ENCODE measurements at places on chromosomes 2 and 18. TPM values are rescaled to one million over a fixed set of nuclear protein-coding genes. Genes with fewer than 3 reads are reported as not detected.

- no peak for DNase-seq
Observed at GRCh38 chr2:127608061-127609030, 37.6 kb upstream of the GPR17 start.

GRCh38 chr18:10085416-10085815 is 171.6 kb downstream of the VAPA start:
- no peak for DNase-seq

- DNase-seq: no peak
Observed at GRCh38 chr2:226426292-226426736, 373.3 kb downstream of the IRS1 start.

GRCh38 chr18:75111760-75112159 is 97.2 kb downstream of the PTGR3 start:
- no peak for DNase-seq

DNA sequence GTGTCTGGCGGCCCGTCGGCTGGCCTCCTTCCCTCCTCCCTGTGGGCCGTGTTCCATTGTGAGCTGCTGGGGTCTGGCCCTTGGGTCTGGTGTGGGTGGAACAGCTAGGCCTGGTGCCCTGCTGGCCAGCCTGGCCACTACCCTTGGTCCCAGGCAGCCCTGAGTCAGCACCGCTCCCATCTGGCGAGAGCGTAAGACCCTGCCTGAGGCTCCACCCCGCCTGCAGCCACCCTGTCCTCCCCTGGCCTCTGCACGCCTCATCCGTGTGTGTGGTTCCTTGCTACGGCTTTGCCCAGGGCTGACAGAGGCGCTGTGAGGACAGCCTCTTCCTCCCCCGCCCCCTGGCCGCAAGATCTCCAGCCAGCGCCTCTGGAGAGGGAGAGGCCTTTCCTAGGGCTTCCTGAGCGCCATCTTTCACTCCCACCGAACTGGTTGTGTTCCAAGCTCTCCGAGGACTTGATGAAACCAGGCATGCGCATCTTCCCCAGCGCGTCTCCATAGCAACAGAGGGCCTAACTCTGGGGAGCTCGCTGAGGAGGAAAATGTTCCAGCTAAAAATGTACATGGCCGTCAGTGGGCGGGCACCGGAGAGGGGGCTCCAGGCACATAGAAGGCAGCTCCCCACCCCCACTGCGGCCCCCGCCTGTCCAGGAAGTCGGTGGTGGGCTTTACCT is 83.0 kb downstream of the STPG4 start:
- DNase-seq: no peak

DNA sequence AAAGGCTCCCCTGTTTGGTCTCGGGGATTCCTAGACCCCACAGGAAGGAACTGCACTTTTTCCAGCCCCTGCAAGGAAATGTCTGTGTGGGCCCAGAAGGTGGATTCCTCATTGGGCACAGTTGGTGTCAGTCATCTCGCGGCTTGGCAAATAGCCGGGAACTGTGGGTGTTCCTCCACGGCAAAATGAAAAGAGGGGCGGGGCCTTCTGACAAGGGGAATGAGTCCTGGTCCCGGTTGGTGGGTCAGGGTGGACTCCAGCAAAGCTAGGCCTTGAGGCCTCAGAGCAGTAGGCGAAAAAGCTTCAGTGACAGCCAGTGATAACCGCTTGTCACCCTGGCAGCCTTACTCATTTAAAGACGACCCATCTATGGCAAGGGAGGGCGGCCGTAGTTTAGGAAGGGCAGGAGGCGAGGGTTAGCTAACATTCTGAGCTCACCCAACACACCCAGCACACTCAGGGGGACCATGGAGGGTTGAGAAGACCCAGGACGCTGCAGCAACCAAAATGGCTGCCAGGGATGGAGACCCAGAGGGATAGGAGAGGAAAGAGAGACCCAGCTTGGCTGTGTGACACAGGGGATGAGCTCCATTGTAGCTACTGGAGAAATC is 16.5 kb downstream of the SLC4A3 start:
- no peak for DNase-seq

- no peak for DNase-seq
Observed at GRCh38 chr2:26480566-26481423, 2.9 kb upstream of the OTOF start.

DNA sequence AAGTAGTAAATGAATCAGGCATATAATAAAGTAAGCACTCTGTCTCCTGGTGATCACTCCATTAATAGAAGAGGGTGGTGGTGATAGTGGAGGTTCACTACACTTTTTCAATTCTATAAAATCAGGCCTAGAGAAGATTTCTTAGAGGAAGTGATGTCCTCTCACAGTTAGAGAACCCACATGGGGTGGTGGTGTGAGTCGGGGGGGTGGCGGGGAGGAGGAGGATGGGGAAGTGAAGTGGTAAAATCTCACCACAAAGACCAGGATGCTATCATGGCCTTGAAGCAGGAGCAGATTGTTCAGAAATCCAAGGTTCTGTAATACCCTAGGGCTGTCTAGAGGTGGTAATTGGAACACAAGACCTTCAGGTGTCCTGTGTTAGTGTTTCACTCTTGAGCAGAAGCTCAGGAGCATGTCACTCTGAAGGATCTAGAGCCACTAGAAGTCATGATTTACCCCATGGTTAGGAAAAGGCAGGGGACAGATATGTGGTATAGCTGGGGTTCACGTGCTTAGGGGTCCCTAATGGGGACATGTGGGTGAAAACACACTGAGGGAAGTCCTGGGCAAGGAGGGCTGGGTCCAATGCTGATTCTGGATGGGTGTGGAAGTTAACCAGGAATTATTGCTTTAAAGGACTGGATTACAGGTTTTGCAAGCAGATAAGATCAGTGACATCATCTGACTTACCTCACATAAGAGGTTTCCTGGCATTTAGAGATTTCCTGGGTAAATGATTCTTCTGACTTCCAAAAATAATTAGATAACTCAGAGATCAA is 31.0 kb downstream of the RNF125 start:
- DNase-seq: peak; percentile 92

GRCh38 chr2:120820263-120820952 is 84.7 kb downstream of the GLI2 start:
- DNase-seq: no peak

GRCh38 chr18:24735624-24736231 is 275.3 kb downstream of the HRH4 start:
- peak; percentile 14 for DNase-seq

DNA sequence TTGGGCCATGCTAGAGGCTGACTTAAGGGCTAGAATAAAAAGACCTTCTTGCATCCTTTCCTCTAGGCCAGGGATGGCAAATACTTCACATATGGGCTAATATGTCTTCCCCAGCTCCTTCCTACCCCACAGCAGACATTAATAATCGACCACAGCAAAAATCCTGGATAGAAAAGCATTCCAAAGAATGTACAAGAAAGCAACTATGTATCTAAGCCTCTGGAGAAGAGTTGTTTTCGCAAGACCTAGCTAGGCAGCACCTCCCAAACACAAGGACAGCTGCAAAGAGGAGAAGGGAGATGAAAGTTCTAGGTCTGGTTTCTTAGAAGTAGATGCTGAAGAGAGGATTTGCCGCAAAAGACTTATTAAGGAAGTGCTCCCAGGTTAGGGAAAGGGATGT is 372.6 kb downstream of the SLC4A3 start:
- DNase-seq: no peak

COMMD1 gene
- total RNA-seq: 37.0 TPM

CHST9 gene
- total RNA-seq: 0.42 TPM

SEPTIN10 gene
- 133 TPM for total RNA-seq

VWC2L gene
- total RNA-seq: not detected

RPRM gene
- 3.3 TPM for total RNA-seq

UGT1A8 gene
- not detected for total RNA-seq

AQP12A gene
- not detected for total RNA-seq

All from esophagus muscularis mucosa (tissue), 4 donors.